Epithelial cell of prostate (primary cell): ENCODE measurements at places on chromosomes 7 and 10.

DNA sequence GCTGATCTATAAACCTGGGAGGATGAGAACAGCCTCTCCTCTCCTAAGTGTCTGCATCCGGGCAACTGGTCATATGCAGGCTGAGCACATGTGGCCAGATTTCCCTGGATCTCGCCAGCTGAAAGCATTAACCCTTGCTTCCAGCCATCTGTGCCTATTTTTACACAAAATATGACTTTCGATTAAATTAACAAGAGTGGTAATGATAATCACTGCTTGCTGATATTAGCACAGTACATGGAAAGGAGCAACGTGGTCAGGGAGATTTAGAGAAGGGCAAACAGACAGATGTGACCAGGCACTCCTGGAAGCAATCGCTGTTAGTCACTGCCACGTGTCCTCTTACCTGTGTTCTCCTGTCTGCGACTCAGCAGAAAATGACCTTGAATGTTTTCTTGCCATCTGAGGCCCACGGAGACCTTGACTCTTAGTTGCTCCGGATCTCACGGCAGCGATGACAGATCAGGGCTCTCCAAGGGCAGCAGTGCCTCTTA is 59.5 kb upstream of the NPTX2 start:
- DNase-seq: no peak

- peak; percentile 24 for DNase-seq
Observed at GRCh38 chr10:16341637-16342036, 95.2 kb upstream of the PTER start.

DNA sequence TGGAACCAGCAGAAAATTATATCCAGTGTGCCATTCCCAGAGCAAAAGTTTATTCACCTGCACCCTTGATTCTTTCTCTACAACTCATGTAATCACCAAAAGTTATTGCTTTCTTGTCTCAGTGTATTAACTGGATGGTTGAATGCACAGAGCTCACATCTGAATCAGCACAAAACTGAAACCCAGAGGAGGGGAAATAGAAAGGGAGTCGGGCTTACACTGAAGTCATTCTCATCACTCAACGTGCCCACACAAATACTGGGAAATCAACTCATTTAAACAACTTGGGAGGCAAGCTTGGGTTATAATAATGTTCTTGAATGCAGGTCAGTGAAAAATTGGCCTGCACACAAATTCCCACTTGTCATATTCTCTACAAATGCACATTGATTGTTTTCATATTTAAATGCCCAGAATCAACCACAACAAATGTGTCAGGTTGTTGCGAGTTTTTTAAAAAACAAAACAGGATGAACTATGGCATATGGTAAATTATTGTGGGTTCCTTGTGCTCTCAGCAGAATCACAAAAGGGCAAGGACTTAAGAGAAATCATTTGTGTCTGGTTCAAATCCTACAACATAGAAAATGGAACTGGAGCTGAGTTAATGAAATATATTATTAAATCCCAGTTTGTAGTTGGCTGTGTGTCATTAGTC is 125.9 kb upstream of the NOBOX start:
- DNase-seq: no peak

DNA sequence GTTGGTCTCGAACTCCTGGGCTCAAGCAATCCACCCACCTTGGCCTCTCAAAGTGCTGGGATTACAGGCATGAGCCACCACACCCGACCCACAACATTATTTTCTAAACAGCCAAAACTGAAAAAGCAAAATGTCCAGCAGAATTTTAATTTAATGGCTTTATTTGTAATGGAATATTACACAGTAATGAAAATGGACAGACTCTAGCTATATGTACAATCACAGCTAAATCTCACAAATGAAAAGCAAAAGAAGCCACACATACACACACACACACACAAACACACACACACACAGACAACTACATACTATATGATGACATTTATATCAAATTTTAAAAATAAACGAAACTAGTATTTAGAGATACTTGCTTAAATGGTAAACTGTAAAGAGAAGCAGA is 18.7 kb downstream of the ARHGAP19 start:
- no peak for DNase-seq

DNA sequence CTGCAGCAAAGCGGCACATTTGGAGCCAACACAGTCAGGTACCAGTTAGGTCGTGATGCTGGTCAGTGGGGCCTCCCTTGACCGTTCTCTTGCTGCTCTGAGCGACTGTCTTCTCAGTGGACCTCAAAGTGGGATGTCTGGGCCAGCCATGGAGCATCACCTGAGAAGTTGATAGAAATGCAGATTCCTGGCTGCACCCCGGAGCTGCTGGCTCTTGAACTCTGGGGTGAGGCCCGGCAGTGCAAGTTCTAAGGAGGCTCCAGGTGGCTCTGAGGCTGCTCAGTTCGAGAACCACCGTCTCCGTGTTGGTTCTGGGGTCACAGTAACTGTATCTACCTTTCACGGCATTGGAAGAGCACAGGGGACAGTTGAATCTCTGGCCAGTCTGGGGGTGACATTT is 147.5 kb downstream of the WDR37 start:
- DNase-seq: no peak

DNA sequence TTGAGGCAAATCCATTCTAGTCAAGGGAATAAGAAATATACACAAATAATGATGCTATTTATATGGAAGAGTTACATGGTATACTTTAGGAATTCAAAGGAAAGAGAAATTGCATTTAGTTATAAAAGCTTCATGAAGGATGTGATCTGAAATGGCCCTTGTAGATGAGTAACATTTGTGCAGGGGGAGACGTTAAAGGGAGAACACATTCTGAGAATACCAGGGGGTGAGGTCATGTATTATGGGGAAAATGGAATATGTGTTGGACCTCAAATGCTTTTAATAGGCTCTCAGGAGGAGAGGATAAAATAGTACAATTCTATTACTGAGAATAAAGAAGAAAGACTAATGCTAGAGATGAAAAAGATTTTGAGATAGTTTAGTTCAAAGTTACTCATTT is 122.5 kb upstream of the NOBOX start:
- no peak for DNase-seq

- no peak for DNase-seq
Observed at GRCh38 chr10:77927402-77928246, 1.1 kb upstream of the DLG5 start.

GRCh38 chr7:103996639-103997038 is 7.2 kb upstream of the RELN start:
- no peak for DNase-seq

DNA sequence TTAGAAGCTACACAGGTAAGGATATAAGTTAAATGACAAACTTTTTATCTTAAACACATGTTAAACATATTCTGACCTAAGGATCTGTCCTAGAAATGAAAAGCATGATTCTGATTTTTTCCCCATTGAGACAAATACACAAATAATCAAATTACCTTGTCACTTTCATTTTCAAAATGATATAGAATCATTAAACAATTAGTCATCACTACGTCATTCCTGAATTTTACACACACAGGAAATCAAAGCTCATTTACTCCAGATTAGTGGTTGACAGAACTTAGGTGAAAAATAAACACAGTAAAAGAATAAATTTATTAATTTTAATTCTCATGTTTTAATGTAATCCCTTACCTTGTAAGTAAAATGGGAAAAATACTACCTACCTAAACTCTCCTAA is 89.0 kb downstream of the AASS start:
- DNase-seq: no peak

- DNase-seq: no peak
Observed at GRCh38 chr7:14069961-14070360, 80.5 kb upstream of the ETV1 start.

- DNase-seq: no peak
Observed at GRCh38 chr10:69464401-69464800, 13.1 kb downstream of the TSPAN15 start.
